ENCODE measurements at places on chromosomes 6 and 20.

DNA sequence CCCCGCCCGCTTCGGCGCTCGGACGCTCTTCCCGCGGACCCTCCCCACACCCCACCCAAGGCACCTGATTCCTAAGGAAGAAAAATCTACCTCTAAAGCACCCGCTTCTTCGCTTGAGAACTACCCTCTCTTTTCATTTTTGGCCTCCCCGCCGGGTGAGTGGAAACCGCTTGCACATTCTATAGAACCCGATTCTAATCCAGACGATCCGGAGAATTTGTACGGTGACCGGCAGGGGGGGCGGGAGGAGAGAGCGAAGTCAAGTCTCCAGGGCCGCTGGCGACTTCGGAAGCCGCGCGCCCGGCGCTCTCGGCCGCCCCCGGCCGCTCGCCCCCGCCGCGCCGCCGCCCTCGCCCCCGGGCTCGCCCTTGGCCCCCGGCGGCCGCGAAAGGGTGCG lies at the start of gene RBM24:
Gene RBM24 (plus strand): TSS at position 262 of the 397 bp plus-strand sequence. CDS start 221 bp downstream, outside the sequence.
- no peak for DNase-seq

DNA sequence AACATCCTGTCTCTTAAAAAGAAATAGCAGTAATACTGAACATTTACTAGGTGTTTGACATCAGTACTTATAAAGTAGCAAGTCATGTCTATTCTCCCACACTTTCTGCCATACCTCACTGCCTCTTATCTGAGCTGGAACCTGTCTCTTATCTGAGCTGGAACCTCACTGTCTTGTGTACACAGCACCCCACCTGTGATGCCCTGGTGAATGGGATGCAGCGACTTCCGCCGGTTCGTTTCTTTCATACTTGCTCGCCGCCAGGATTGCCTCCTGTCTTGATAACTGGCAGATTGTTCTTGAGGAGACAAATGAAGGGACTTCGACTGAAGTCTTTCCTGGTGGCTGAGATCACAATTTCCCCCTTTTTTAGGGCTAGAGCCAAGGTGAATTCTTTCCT lies 2.9 kb downstream of the DSN1 start:
- no peak for DNase-seq

DNA sequence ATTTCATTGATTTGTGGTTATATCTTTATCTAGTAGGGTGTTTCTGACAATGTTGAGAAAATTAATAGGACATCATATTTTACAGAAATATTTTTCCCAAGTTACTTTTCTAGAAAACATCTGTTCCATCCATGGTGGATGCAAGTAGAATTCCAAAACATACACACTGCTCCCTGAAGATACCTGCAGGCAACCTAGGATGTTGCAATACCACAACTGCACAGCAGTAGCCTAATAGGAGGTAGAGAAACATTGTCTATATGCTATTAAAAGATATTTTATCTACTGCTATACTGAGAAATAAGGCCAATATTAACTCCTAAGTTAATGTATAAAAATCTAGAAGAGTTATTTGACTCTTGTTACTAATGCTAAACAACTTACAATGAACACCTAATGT lies 6.8 kb downstream of the ILRUN start:
- DNase-seq, result no peak

DNA sequence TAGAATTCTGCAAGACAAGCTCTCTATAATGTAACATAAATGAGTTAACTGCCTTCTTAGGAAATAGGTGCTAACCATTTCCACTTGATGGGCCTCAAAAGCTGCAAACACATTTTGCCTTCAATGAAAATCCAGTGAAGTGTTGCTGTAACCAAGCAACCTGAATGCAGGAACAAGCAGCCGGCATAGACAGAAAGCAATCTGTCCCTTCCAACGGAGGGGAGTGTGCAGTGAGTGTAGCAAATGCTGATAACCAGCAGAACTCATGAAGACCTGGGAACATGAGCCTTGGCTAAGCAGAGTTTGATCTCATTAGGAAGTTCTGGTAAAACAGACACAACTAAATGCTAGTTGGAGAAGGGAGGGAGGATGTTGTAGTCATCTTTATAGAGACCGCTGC lies 697.8 kb downstream of the KIF16B start:
- no peak for DNase-seq

DNA sequence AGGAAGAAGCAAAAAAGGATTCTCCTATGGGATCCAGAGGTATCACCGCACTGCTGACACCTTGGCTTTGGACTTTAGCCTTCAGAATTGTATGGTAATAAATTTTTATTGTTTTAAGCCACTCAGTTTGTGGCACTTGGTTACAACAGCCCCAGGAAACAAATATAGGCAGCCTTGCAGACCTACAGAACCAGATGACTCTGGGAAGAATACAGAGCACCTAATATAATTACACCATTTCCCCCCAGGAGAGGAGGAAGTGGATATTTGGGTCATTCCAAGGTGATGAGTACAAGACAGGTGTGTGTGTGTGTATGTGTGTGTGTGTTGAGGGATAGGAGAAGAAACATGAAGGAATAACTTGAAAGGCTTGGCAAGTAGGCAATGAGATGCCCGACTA lies 84.2 kb upstream of the ENPP5 start:
- DNase-seq, result no peak

DNA sequence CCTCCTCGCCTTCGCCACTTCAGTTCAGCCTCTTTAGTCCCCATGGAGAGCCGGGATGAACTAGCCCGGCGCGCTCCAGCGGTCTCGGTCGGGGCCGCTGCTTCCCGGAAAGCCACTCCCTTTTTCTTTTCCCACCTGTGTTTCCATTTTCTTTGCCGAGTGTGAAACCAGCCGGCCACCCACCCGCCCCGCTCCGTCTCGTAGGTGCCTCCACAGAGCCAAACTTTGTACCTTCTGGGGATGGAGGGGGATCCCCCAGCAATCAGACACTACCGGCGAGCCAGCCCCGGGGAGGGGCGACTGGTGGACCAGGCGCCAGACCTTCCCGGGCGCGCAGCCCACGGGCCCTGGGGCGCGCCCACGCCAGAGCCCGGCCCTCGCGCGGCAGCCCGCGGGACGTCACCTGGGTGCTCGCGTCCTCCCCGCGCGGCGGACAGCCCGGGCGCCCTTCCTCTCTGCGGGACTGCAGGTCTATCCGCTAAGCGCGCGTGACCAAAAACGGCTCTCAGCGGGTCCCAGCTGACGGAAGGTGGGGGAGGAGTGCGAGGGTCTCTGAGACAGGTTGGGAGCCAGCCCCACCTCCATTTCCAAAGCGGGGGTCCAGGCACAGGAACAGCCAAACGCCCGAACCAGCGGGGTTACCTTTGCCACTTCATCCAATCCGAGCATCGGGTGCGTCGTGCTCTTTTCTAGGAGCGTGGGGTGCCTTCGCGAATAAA lies at the start of gene MCHR2:
Gene MCHR2 (minus strand): TSS at position 691 of the 719 bp plus-strand sequence. CDS start 38,076 bp downstream, outside the sequence.
- no peak for DNase-seq

DNA sequence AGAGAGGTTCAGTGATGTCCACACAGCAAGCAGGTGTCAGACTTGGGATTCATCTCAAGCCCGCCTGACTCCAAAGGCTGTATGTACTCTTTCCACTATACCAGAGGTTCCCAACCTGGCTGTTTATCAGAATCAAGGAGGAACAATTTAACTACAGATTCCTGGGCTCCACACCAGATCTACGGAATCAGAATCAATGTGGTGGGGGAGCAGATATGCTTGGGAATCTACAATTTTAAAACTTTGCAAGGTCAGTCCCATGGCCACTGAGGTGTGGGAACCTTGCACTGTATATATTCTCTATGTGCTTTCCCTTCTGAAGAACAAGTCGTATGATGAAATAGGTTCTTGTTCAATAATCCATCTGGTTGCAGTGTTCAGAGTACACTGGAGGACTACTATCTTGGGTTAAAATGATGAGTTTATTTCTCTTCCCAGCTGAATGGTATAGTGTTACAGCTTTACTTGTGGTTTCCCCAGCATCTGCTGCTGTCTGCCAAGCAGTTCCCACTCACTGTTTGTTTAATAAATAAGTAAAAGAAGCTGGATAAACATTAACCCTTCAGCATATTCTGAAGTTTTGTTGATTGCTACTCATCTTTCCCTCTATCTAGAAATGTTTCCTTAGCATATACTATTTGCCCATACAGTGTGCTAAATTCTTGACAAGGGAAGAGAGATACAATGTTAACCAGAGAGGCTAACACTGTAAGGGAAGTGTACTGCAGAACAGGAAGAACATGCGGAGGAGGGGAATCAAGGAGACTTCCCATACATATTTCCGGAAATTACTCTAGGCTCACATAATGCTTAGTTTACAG lies 9.9 kb downstream of the TTI1 start:
- no peak for DNase-seq

- no peak for DNase-seq
Observed at GRCh38 chr6:35311390-35312075, 13.9 kb downstream of the DEF6 start.

DNA sequence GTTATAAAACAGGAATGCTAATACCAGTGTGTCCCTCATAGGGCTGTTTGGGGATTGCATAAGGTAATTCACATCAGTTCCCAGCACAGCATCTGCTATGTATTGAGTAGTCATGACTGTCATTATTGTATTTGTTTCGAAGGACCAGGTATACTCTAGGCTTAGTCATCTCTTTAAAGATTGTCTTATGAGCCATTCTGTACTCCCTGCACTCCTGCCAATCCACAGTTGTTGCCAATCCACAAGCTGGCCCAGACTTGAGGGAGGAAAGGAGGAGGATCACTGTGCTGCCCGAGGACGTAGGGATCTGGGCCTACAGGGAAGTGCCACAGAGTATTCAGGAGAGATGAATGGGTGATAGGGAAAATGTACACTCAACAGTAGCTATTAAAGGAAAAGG lies 113.0 kb upstream of the TIAM2 start:
- DNase-seq, result no peak

DNA sequence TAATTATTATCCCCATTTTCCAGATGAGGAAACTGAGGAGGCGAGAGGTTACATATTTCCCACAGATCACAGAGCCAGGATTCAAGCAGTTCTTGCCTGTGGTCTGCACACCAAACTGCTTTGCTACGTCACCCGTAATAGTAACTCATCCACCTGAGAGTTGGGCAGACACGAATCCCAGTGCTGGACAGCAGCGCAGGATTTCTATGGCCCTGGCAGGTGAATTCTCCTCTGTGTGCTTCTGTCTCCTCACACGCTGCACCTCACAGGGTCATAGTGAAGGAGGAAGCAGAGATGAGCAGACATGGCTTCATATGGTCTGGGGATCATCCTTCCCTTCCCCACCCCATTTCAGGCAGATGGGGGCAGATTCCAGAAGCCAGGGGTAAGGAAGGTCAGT lies 127.0 kb upstream of the LRFN2 start:
- no peak for DNase-seq

DNA sequence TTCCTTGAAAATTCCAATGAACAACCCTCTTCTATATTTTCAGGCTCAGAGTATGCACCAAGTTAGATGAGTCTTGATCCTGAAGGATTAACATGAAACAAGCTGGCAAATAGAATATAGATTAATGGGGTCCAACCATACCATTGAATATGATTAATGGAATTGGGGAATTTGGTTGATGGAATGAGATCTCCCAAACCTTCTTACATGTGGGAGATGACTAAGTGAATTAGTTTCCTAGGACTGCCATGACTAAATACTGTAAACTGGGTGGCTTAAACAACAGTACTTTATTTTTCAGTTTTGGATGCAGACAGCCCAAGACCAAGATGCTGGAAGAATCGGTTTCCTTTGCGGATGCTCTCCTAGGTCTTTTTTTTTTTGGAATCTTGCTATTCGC lies 347.0 kb downstream of the QKI start:
- DNase-seq, result no peak

DNA sequence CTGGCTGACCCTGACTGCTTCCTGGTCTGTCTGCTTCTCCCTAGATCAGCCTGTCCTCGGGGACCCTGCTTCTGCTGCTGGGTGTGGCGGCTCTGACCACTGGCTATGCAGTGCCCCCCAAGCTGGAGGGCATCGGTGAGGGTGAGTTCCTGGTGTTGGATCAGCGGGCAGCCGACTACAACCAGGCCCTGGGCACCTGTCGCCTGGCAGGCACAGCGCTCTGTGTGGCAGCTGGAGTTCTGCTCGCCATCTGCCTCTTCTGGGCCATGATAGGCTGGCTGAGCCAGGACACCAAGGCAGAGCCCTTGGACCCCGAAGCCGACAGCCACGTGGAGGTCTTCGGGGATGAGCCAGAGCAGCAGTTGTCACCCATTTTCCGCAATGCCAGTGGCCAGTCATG lies 6.3 kb downstream of the NRSN2 start:
- no peak for DNase-seq

- no peak for DNase-seq
Observed at GRCh38 chr6:163333701-163334663, 80.5 kb upstream of the QKI start.

DNA sequence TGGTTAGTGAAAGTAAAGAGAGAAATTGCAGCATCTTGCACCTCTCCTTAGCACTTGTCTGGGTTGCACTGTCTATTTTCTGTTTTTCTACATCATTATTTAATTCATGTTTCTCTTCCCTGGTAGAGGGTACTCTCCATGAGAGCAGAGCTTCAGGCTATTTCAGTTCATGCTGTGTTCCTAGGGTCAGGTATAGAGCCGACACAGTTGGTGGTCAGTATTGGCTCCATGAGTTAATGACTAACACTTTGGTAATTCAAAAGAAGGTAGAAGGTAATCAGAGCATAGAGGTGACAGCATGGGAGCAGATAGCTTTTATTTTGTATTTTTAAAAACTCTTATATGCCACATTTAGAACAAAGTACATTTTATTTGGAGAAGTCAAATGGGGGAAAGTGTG lies 42.7 kb downstream of the RIMS1 start:
- DNase-seq, result no peak

- DNase-seq, result no peak
Observed at GRCh38 chr6:149608381-149608982, 40.0 kb downstream of the KATNA1 start.

DNA sequence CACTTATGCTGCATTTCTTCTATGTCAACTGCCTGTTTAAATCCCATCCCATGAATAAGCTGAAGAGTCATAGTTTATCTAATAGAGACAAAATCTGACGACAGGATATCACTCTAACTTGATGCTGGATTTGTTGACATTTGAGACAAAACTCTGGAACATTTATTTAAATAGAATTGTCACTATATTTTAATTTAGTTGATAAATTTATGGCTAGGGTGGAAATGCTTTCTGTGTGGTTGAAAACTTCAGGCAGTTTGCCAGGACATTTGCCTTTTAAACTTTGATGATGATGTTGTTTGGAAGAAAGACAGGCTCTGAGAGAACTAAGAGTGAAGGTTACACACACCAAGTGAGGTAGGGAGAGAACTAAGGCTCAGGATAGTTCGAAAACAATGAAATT lies 68.1 kb downstream of the GJA1 start:
- no peak for DNase-seq

- DNase-seq, result no peak
Observed at GRCh38 chr6:101489456-101489855, 95.9 kb downstream of the GRIK2 start.

Measured in stimulated activated CD8-positive, alpha-beta memory T cell treated with anti-CD3 and anti-CD28 coated beads, Interleukin-7, amount 100 ng/mL, for 4 hours (primary cell).